ENCODE measurements at places on chromosomes 7 and 10.
A peak's percentile ranks its signal among the peaks of the same experiment; 100 is the strongest.

GRCh38 chr10:61299156-61299555 is 154.0 kb downstream of the TMEM26 start:
- DNase-seq: no peak

DNA sequence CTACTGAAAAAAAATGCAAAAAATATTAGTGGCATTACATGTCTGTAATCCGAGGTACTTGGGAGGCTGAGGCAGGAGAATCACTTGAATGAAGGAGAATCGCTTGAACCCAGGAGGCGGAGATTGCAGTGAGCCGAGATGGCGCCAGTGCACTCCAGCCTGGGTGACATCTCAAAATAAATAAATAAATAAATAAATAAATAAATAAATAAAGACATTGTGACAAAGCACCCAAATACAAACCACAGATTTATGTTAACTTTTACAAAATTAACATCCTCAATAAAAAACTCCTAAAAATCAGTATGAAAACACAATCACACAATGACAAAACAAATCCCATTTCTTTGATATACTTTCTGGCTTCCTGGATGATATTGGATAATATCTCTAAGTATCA is 808.3 kb downstream of the REEP3 start:
- DNase-seq: no peak

DNA sequence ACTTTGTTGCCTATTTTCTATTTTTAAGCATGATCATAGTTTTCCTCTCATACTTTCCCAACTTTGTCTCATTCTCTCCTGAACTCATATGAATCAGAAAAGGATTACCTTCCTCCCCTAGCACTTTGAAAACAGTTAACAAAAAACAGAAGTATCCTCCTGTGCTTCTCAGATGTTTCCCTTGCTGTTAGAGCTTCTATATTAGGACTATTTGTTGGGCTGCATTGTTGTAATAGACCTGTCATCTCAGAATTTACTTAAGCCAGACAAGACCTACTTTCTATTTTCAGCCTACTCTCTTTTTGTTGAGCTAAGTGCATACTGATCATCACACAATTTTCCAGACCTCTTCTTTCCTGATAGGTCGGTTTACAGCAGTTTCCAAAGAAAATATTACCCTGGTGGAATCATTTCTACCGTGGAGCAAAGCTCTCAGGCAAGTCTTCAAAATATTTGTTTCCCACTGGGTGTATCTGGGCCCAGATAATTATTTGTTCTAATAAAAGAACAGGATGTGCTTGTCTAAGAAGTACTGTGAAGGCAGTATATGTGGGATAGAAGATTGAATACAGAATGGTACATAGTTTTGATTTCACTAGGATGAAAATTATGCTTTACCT is 411.9 kb upstream of the KLF6 start:
- DNase-seq: no peak

DNA sequence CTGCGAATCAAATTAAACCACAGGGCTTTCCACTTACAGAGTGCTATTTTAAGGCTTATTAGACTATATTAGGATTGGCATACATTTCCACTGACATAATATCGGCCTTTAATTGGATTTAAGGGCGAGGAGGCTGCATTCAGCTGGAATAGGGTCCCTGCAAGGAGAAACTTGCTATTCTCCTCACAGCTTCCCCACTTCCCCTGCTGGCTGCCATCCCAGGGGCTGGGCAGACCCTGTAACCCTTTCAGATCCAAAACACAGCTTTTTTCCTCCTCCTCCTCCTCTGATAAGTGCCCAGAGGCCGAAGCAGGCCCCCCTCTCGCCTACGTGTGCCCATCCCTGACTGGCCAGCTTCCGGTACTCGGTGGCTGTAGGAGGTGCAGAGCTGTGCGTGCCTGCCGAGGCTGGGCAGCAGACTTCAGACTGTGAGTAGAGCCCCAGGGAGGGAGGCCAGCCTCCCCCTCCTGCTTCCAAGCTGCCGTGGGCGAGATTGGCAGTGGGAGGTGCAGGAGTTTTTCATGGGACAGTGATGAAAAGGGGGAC is 224.2 kb downstream of the PLXNA4 start:
- DNase-seq: no peak

DNA sequence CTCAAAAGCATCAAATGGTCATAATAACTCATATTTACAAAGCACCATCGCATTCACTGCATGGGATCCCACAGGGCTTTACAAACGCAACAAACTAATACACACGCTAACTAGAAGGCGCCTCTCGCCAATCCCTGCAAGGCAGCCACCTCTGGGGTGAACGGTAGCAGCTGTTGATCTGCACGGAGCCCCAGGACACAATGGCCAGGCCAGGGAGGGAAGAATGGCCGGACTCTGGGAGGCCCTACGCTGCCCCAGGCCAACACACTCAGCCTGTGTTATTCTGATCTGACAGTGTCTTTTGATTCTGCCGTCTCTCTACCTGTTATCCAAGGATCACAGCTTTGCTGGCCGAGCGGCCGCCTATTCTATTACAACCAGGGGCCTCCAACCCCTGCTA is 41.8 kb downstream of the HABP2 start:
- no peak for DNase-seq

GRCh38 chr7:69610374-69611084 is 12.3 kb downstream of the AUTS2 start:
- DNase-seq: no peak

DNA sequence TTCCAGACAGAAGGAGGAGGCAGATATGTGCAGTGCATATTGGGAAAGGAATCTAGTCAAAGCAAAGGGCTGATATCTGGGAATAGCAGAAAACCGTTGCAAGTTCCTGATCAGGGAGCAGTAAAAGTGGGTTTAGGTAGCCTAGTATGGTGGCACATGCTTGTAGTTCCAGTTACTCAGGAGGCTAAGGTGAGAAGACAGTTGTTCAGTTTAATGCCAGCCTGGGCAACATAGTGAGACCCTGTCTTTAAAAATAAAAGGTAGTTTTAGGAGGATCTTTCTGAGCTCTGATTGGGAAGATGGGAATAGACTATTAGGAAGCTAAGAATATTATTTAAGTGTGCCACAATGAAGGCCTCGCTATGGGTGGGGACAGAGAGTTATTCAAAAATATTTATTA is 1.7 kb downstream of the CCDC172 start:
- DNase-seq: no peak

DNA sequence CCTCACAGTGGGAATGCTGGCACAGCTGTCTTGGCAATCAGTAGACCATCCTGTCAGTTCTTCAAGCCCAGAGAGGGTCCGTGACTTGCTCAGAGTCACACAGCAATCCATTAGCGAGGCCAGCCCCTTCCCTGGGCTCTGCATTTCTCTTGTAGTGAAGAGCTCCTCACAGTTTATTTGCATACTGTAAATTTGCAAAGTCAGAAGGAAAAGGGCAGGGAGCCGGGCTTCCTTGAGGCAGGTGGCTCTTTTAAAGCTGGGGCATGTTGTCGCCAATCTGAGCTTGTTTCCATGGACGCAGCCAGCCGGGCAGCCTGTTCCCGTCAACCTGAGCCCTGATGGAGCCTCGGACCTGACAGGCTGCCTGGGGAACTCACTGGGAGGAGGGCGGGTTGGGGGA is 123.4 kb downstream of the CUX1 start:
- no peak for DNase-seq

DNA sequence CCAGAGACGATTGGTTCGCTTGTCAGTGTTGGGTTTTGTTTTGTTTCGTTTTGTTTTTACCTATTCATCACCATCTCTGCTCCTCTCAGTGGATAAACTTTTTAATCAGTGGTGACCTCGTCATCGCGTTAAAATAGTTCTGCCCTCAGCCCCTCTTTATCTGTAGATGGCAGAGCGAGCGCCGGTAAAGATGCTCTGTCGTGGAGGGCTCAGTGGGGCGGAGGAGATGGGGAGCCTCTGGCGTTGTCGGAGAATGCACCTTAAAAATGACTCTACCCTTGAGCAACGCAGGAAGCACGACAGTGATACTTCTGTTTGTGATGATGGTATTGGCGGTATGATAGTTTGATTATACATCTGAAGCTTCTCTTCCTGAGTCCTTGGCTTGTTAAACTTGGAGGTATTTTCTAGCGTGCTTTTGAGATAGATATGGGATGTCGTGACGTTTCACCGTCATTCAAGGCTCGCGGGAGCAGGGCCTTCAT is 554 bp downstream of the CSGALNACT2 start:
- peak; percentile 23 for DNase-seq

GRCh38 chr7:24325708-24326107 is 41.7 kb downstream of the NPY start:
- no peak for DNase-seq

DNA sequence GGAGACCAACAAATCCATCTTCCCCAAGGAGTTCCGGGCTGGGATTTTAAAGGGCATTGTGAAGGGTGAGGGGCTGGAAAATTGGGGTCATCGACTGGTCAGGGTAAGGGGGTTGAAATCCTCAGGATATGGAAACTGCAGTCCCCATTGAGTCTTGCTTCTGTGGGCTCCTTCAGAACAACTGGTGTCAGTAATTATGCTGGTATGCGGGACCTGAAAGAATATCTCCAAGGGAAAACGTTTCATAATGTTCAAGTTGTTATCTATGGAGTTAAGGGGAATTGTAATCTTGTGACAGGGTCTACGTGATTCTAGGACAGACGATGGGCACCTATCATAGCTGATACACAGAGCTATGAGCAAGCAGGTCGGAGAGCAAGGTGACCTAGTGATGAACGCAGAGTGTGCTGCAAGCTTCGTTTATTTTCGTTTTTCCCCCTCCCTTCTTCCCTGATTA is 494 bp upstream of the RHBDD2 start:
- DNase-seq: no peak

- no peak for DNase-seq
These were observed 7.4 kb downstream of the PRLHR start for GRCh38 chr10:118587881-118588651.

DNA sequence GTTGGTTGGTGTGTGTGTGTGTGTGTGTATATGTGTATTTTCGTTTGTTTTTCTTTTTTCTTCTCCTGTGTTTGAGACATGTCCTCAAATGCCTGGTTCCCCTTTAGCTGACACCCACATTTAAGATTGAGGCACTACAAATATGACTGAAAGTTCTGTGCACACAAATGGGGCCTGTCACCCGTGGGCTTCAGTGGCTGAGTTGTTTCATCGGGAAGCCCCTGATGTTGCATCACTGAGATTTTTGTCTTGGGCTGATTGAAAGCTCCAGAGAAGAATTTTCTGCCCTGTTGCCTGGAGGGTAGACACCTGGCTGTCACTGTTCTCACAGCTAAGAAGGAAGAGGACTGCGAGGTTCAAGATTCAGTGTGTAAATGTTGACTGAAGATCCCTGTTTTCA is 283.8 kb upstream of the C7orf33 start:
- DNase-seq: no peak

- DNase-seq: no peak
These were observed 223.7 kb downstream of the BUB3 start for GRCh38 chr10:123377883-123378282.

DNA sequence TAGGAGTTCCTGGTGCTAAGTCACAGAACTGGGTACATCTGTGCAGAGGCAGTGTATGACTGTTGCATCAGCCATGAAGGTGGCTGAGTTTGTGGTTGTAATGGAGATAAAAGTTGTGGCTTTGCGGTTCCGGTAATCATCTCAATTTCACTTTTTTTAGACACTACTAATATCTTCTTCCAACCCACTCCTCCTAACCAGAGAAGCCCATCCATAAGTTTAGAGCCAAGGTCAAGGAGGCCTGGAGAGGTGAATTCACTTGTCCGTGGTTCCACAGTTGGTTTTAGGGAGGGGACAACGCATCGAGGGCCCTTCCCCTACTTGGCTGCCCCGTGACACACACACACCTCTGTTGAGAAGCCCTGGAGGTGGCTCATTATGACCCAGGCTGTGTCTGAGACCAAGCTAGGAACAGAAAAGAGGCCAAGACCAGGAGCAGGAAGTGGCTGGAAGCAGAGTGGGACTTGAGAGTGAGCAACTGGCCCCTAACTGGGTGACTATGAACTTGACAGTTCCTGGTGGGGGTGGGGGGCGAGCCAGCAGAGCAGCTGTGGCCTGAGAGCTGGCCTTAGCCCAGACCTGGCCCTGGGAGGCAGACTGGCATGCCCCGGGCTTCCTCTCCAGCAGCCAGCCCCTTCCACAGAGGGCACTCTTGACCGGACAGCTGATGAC is 66.8 kb upstream of the COL13A1 start:
- DNase-seq: peak; percentile 17

GRCh38 chr7:132778761-132779160 is 202.5 kb upstream of the PLXNA4 start:
- no peak for DNase-seq

DNA sequence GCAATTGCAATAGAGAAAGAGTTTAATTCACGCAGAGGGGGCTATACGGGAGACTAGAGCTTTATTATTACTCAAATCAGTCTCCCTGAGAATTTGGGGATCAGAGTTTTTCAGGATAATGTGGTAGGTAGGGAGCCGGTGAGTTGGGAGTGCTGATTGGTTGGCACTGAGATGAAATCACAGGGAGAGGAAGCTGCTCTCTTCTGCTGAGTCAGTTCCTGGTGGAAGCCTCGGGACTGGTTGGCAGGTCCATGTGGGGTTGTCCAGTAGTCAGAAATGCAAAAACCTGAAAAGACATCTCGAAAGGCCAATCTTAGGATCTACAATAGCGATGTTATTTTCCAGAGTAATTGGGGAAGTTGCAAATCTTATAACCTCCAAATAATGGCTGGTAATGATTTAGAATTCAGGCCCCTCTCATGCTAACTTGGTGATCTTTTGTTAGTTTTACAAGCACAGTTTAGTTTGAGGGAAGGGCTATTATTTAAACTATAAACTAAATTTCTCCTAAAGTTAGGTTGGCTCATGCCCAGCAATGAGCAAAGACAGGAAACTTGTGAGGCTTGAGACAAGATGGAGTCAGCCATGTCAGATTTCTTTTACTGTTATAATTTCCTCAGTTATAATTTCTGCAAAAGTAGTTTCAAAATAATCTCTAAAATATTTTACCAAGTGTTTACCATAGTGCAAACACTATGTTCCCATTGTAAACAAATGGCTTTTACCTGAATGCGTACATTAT is 39.4 kb upstream of the SLC25A13 start:
- DNase-seq: no peak

DNA sequence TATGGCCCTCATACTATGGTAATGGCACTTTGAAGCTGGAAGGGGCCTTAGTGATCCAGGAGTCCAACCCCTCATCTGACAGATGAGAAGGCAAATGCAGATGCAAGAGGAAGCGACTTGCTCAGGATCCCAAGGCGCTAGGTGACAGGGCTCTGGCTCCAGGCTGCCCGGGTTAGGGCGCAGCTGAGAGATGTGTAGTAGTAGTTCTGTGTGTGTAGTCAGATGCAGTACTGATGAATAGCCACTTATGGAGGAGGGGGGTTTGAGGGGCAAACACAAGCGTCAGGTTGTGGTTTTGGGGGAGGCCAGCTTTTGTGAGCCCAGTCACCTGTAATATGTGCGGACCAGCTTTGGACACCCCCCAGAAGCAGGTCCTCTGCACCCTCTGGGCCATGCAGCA is 4.8 kb downstream of the ADRA2A start:
- DNase-seq: no peak

- no peak for DNase-seq
These were observed 7.4 kb upstream of the ARID5B start for GRCh38 chr10:61894133-61894532.

- no peak for DNase-seq
These were observed 326.9 kb downstream of the PLXNA4 start for GRCh38 chr7:132249256-132249971.

GRCh38 chr7:155124706-155125105 is 54.6 kb downstream of the HTR5A start:
- DNase-seq: no peak
